ENCODE measurements at places on chromosomes 12 and 14.
A peak's percentile ranks its signal among the peaks of the same experiment; 100 is the strongest.

- DNase-seq = no peak
Observed at GRCh38 chr14:88044776-88045446, 40.0 kb downstream of the GPR65 start.

GRCh38 chr14:83133981-83134645 lies 1600.5 kb upstream of the SEL1L start:
- no peak for DNase-seq

DNA sequence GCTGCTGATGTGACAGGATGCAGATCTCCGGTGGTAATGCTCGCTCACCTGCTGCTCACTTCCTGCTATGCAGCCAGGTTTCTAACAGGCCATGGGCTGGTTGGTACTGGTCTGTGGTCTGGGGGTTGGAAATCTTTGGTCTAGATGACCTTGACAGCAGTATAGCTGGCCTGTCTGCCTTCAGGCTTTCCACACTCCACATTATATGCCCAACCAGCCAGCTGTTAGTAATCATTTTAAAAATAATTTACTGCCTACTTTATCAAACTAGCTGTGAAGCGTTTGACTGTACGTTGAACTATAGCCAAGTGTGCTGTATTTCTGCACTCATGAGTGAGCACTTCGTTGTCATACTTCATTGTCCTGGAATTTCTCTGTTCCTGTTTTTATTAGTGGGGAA lies 424.0 kb upstream of the GARIN6 start:
- no peak for DNase-seq

DNA sequence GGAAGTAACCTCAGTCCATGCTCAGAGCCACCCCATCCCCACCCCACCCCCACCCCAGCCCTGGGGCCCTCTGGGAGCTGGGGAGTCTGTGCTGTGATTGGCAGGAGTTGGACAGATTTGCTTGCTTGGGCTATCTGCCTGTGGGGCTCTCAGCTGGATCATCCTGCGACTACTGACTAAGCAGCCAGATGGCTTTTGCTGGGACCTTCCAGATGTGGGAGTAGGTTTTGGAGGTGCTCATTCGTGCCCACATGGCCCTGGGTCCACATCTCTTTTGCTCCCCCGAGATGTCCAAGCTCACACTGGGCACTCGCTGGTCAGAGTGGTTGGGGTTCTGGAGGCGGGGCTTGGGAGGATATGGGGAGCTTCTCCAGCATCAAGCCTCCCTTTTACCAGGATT lies 138.9 kb downstream of the TSPAN9 start:
- no peak for DNase-seq

GRCh38 chr14:40199101-40199500 lies 766.9 kb upstream of the FBXO33 start:
- no peak for DNase-seq

GRCh38 chr14:51294951-51295525 lies 55.0 kb downstream of the TMX1 start:
- DNase-seq = no peak

GRCh38 chr12:124568431-124569374 lies 1.3 kb upstream of the NCOR2 start:
- DNase-seq = no peak

GRCh38 chr14:98937021-98937420 lies 335.0 kb downstream of the BCL11B start:
- no peak for DNase-seq

GRCh38 chr14:31280132-31280870 lies 72.7 kb upstream of the HECTD1 start:
- no peak for DNase-seq

GRCh38 chr12:48157889-48158370 lies 615 bp upstream of the ASB8 start:
- DNase-seq = no peak

DNA sequence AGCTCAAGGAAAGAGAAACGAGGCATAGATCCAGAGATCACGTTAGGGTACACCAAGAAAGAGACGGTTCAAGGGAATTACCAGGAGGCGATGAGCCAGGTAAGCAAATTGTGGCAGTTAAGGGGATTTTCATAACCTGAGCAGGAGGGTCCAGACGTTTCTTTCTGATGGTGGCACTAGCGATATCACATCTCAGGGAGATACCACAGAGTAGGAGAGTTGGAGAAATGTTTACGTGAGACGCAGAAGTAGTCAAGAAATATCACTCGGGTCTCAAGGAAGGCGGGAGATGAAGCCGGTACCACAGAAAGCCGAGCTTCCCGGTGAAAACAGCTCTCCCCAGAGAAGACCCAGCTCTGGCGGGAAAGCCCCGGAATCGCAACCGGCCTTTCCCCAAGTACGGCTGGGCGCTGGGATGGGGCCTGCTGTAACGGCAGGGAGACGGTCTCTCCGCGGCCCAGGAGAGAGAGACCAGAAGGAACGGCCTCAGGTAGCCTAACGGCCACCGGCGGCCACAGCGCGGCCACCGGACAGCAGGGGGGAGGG lies 485 bp downstream of the SENP1 start:
- DNase-seq = peak; percentile 70

DNA sequence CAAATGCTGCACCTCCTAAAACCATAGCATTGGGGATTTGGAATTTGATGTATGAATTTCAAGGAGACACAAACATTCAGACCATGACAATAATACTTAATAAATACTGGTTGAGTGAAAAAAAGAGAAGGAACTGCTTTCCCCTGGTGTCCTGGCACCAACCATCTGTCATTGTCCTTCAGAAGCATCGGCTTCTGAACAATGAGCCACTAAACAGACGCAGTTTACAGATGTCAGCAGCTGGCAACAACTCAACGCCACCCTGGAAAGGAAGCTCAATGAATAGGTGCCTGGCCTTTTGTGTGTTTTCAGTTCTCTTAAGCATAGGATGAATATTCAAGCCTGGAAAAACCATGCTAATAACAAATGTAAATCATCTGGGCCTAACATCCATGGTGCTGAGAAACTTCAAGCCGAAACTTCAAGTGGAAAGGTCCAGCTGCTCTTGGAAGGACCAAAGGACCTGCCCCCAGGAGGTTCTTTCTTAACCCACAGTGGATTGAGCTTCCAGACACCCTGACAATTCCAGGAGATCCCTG lies 101.3 kb downstream of the WIF1 start:
- DNase-seq = no peak

GRCh38 chr12:84077679-84078078 lies 834.9 kb downstream of the SLC6A15 start:
- no peak for DNase-seq

DNA sequence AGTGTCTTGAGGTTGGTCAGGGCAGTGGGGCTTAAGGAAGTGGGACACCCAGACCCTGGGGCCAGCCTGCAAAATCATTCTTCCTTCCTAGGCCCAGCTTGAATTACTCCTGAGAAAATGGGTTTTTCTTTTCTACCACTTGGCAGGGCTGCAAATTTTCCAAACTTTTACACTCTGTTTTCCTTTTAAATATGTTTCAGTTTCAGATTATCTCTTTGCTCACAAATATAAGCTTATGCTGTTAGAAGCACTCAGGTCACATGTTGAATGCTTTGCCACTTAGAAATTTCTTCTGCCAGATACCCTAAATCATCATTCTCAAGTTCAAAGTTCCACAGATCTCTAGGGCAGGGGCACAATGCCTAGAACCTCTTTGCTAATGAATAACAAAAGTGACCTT lies 2.9 kb upstream of the LGR5 start:
- no peak for DNase-seq

DNA sequence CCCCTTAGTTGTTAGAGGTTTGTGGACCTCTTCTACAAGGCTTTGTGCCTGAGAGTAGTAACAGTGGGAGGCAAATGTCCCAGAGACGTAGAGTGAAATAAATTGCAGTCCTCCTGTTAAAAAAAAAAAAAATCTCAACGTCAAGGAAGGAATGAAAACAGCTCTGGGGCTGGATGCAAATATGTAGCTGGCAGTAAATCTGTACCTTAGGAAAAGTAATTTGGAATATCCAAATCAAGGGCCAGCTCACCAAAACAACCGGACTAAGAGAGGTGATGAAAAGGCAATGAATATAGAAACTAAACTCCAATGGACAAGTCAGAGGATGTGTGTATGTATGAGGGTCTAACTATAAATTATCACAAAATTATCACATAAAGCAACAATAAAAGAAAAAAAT lies 27.0 kb downstream of the SINHCAF start:
- no peak for DNase-seq

DNA sequence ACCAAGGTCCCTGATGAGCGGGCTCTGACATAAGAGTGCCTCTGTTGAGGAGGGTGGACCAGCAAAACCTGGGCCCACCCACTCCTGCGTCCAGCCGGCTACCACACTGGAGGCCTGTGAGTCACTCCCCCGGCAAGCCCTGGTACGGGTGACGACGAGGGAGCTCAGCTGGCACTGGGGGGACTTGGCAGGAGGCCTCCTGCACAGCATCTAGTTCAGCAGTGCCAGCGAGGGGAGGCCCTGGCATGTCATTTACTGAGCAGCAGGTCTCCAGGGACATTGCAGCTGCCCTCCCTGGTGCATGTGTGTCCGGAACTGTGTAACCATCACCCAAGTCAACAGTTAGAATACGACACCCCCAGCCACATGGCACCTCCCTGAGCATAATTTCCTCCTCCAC lies 24.4 kb downstream of the CD9 start:
- DNase-seq = no peak

DNA sequence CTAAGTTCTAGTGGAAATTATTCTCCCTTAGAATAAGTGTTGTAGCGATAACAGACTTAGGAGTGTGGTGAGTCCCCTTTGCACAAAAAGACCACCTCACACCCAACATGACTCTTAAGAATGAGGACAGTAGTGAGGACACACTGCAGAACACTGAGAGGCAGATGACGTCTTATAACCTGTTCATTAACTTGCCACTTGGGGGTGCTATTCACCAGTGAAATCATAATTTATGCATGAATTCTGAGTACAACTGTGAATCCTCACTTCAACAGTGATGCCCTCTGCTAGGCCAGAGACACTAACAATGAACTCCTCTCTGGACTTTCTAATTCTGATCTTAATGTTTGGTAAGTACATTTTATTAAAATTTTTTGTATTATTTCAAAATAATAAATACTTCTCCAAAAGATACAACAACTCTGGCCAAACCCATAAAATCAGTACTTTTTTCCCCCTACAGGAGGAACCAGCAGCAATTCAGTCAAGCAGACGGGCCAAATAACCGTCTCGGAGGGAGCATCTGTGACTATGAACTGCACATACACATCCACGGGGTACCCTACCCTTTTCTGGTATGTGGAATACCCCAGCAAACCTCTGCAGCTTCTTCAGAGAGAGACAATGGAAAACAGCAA lies 274.7 kb downstream of the DAD1 start:
- DNase-seq = peak; percentile 32

- DNase-seq = no peak
Observed at GRCh38 chr14:105581551-105582341, 55.4 kb downstream of the TMEM121 start.

GRCh38 chr12:42617622-42618021 lies 28.1 kb upstream of the PRICKLE1 start:
- no peak for DNase-seq

- no peak for DNase-seq
Observed at GRCh38 chr12:82904219-82904790, 217.6 kb downstream of the TMTC2 start.
